ENCODE measurements at places on chromosomes 7 and 10. TPM values are rescaled to one million over a fixed set of nuclear protein-coding genes. Genes with fewer than 3 reads are reported as not detected.

TMEM196 gene
- not detected for total RNA-seq

PRKCQ gene
- 4.0 TPM for total RNA-seq

DGKI gene
- total RNA-seq, result 0.20 TPM

TLX1 gene
- total RNA-seq, result not detected

NKX1-2 gene
- not detected for total RNA-seq

OR2A1 gene
- total RNA-seq, result not detected

MYPN gene
- total RNA-seq, result 3.2 TPM

TSPAN12 gene
- total RNA-seq, result 0.46 TPM

PDZD7 gene
- total RNA-seq, result 1.4 TPM

GRID2IP gene
- total RNA-seq, result not detected

TFEC gene
- total RNA-seq, result not detected

TCERG1L gene
- total RNA-seq, result not detected

DKK1 gene
- total RNA-seq, result 406 TPM

LIPJ gene
- total RNA-seq, result not detected

TDRD1 gene
- not detected for total RNA-seq

CYP26C1 gene
- total RNA-seq, result not detected

C10orf67 gene
- total RNA-seq, result 0.17 TPM

CLCN1 gene
- 0.02 TPM for total RNA-seq

ACSL5 gene
- total RNA-seq, result 0.12 TPM

SPDYE18 gene
- not detected for total RNA-seq

ATAD1 gene
- 38.9 TPM for total RNA-seq

ANK3 gene
- total RNA-seq, result 0.18 TPM

SAMD9L gene
- total RNA-seq, result 0.49 TPM

PDAP1 gene
- total RNA-seq, result 202 TPM

CCDC172 gene
- not detected for total RNA-seq

EN2 gene
- total RNA-seq, result 1.0 TPM

HKDC1 gene
- total RNA-seq, result 15.2 TPM

IDI2 gene
- not detected for total RNA-seq

TUBAL3 gene
- 0.57 TPM for total RNA-seq

DNAJC12 gene
- 79.5 TPM for total RNA-seq

ASAH2 gene
- 3.6 TPM for total RNA-seq

PNLIPRP1 gene
- total RNA-seq, result not detected

GRM8 gene
- not detected for total RNA-seq

ZNF32 gene
- total RNA-seq, result 17.1 TPM

PTN gene
- not detected for total RNA-seq

IFIT3 gene
- 5.9 TPM for total RNA-seq

TMEM213 gene
- not detected for total RNA-seq

C7orf25 gene
- total RNA-seq, result 2.4 TPM

OPALIN gene
- total RNA-seq, result not detected

FAM13C gene
- 0.06 TPM for total RNA-seq

CALML3 gene
- total RNA-seq, result not detected

CALCR gene
- total RNA-seq, result not detected

PSD gene
- 0.42 TPM for total RNA-seq

ITPRID1 gene
- total RNA-seq, result not detected
